ENCODE measurements at places on chromosomes 5 and 9.

GRCh38 chr5:9467199-9468059, 78.4 kb downstream of the SEMA5A start:
- DNase-seq = no peak

- DNase-seq = no peak
These were observed 100.3 kb downstream of the PJA2 start for GRCh38 chr5:109309326-109310063.

GRCh38 chr5:95631991-95632675, 12.2 kb downstream of the GPR150 start:
- peak; percentile 30 for DNase-seq

DNA sequence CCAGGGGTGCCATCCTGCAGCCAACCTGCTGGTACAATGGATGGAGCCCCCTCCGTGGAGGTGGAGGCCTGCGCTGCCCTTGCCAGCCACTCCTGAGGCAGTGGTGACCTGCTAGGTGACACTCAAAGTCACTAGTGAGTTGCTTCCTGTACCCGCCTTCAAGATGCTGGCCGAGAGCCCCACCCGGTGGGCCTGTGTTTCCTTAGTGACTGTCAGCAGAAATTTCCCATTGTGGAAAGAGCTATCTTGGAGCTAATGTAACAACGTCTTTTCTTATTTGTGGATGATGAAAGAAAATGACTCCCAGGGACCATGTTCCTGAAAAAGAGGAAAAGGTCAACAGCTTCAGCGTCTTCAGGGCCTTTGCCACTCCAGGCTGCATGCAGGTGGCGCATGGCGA, 117.0 kb upstream of the BOD1 start:
- DNase-seq = no peak

DNA sequence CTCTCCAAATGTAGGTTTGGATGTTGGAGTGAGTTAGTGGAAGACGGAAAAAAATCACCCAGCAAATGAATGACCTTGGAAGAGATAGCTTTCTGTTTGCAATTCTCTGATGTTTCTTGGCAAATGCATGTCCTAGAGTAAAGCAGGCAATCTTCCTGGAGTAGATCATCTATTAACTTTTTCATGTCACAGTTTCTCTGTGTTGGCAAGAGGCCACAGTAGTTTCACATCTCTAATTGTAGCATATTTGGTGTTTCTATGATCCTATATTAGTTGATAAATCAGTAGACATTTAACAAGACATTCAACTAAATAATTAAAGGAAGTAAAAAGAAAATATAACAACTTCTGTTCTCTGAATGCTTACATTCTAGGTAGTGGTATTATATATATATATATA, 138.2 kb upstream of the MINAR2 start:
- no peak for DNase-seq

DNA sequence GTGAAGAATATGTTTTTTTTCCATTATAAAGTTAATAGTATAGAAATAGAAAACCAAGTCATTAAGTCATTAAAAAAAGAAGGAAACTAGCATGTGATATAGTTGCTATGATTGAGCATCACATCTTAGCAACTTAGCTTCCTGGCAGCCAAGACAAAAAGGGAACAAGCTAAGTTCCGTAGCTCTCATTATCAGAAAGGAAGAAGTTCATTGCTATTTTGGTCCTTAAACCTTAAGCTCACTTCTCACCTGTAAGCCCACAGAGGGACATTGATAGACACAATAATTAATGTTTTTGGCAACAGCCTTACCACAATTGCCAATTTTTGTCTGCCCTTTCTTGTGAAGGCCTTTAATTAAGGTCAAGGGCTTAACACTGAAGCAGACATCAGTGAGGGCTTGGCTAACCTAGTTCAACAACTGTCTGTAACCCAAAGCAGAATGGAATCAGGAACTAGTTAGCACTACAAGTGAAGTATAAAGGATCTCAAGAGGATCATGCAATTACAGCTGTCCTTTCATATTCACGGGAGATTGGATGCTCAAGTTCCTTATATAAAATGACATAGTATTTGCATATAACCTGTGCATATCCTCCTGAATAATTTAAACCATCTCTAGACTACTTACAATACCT, 24.0 kb upstream of the KLF4 start:
- no peak for DNase-seq

- no peak for DNase-seq
These were observed 203.0 kb downstream of the ATPSCKMT start for GRCh38 chr5:10046676-10047075.

GRCh38 chr5:14011089-14012020, 66.9 kb upstream of the DNAH5 start:
- peak; percentile 96 for DNase-seq

DNA sequence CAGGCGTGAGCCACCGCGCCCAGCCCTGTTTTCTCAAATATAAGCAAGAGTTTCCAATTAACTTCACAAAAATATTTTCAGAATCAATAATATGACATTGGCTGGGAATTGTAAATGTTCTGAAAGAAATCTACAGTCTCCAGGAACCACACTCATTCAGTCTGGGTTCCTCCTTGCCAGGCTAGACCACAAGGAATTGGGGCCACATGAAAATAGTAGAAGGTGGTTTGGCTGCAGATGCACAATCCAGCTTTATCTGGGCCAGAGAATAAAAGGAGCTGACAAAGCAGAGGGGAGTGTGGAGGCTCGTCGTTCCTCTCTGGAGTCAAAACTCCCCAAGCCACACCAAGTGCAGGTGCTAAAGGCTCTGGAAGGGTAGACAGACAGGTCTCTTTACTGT, 92.0 kb upstream of the OSMR start:
- DNase-seq = no peak

GRCh38 chr5:178339272-178339671, 106.7 kb upstream of the PHYKPL start:
- no peak for DNase-seq

DNA sequence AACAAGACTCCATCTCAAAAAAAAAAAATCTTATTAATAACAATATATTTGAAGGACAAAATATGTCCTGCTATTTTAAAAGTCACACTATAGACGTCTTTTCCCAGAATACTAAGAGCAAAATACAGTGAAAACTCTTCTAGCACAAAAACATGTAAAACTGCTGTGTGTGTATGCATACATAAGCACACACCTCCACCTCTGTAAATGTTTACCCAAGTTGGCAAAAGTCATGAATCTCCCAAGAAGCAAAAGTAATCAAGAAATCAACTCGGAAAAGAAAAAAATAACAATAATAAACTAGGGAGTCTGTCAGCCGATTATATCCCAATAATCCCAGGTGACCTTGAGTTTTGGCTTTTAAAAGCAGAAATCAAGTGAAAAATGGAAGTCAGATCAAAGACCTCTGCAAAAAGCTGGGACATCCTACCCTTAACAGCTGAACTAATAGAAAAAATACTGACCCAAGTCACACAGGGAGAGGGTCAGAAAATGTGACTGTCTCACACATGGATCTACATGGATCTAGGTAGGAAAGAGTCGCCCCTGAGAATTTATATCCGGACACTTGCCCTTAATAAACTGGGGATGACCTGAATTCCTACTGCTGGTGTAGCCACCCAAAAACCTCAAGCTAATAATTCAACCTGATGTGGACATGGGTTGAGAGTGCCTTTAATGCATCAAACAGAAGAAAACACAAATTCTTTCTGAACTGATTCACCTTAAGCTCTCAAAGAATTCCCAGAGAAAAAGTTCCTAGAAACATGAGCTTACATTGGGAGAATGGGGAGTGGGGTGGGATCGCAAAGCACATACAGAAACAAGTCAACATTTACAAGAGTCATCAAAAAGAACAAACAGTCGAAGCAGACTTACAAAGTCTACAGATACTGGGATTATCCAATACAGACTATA, 29.9 kb downstream of the LPAR1 start:
- DNase-seq = no peak

GRCh38 chr5:1167728-1168709, 33.4 kb upstream of the SLC6A19 start:
- peak; percentile 87 for DNase-seq

- DNase-seq = no peak
These were observed 4.2 kb downstream of the TXNDC15 start for GRCh38 chr5:134878403-134878802.

- no peak for DNase-seq
These were observed 1.9 kb downstream of the FBXO10 start for GRCh38 chr9:37574241-37574721.

GRCh38 chr5:112779531-112779930, 41.8 kb downstream of the APC start:
- DNase-seq = peak; percentile 18

DNA sequence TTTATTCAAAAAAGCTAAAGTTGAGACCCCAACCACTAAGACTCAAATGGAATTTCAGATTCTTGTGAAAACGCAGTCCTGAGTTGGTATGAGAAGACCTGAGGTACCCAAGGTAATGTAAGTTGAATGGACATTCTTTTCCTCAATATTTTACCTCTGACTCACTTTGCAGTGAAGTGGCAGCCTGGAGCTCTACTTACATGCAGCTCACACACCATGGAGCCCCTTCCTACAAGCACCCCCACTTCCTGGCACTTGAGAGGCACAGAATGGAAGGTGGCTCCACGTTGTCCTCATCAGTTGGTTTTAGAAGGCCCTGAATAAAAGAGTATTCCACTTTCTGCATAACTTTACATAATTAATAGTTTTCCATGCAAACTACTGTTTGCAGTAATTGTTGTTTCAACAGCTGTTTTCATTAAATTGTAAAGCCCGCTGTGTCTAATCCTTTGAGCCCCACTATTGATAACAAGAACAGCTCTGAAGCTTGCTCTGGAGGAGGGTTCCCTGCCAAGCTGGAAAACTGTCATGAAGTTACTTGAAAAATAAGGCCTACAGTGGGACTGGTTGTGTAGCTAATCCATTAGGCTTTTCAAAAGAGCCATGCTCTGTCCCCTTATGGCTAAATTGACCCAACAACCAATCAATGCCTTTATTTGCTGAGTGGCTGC, 102.2 kb upstream of the SPATA31D4 start:
- no peak for DNase-seq

- no peak for DNase-seq
These were observed 42.4 kb upstream of the AIF1L start for GRCh38 chr9:131053896-131054295.

- no peak for DNase-seq
These were observed 19.5 kb upstream of the B4GALT1 start for GRCh38 chr9:33186457-33187168.

- no peak for DNase-seq
These were observed 54.3 kb downstream of the MEGF10 start for GRCh38 chr5:127344931-127345330.

DNA sequence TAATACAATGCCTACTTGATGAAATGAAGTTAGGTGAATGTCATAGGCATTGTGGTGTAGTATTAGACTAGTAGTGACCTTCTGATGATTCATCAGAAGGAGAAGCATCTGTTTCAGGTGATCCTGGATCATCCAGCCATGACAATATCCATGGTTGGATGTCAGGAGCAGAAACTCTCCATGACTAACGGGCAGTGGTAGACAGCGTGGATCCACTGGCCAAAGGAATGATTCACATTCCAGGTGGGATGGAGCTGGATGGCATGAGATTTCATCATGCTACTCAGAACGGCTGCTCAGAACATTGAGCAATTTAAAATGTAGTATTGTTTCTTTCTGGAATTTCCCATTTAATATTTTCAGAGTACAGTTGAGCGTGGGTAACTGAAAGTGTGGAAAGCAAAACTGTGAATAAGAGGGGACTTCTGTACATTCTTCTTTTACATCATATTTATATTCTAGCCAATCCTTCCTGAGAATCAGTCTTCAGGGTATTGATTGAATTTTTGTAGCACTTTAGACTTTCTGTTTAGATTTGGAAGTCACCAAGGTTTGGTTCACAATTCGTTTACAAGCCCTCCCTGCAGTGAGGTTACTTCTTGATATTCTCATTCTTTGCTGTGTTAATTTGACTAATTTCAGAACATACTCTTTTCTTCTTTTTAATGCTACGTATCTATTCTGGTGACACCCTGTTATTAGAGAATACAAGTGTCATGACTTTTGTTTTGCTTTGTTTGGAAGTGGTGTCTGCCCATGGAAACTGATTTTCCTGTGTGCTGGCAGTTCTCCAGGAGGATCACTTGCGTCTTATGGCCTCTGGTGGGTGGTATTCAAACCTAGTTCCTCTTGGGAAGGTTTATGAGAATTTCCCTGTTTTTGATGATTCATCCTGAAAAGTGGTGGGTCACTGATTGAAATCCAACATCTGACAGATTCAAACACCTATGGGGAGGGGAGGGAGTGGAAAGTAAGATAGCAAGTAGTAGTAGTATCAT, 12.2 kb upstream of the CLINT1 start:
- peak; percentile 39 for DNase-seq

GRCh38 chr5:121164632-121165031, 687.0 kb upstream of the FTMT start:
- DNase-seq = no peak

DNA sequence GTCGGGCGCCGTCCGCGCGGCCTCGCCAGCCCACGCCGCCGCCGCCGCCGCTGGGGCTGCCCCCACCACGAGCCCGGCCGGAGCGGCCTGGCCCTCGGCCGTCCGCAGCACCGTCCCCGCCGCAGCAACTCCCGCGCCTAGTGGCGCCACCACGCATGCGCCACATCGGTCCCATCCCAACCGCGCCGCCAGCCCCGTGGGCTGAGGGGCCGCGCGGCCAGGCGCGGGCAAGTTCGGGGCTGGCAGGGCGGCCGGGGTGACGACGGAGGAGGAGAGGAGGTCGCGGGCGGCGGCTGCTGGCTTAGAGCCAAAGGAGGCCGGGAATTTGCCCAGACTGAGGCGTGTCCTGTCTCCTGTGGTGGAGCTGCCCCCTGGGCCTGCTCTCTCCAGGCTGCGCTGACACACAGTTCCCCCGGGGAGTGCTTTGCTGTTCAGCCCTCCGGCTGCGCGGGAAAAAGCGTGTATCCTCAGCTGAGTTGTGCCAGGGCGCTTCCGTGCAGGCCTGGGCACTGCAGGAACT, at the start of gene TUSC1:
Gene TUSC1 (minus strand): TSS at position 298 of the 520 bp plus-strand sequence. CDS start 132 bp downstream, at position 166.
- DNase-seq = peak; percentile 93

- no peak for DNase-seq
These were observed 15.9 kb upstream of the SLC2A6 start for GRCh38 chr9:133494636-133495326.

DNA sequence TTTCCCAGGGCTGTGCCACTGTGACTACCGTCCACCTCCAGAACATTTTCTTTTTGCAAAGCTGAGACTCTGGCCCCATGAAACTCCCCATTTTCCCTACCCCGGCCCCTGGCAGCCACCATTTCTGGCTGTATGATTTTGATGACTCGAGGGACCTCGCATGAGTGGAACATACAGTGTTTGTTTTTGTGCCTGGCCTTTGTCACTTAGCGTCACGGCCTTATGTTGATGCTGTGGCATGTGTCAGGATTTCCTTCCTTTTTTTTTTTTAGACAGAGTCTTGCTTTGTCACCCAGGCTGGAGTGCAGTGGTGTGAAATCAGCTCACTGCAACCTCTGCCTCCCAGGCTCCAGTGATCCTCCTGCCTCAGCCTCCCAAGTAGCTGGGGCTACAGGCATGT, 42.7 kb downstream of the ASS1 start:
- no peak for DNase-seq

DNA sequence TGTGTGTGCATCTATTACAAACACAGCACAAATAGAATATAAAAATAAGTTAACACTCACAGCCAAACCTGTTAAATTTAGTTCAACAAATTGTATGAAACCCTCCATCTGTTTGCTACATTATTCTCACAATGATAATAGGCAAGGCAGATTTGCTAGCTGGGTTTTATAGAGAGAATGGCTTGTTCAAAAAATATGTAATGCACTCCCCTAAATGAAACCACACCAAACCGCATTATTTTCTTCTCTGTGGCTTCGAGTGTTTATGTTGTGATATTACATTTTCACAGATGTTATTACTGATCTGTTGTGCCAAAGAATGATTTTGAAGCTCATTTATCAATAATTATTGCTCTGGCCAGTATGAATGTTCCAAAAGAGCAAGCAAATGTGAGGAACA, 92.9 kb downstream of the SPATA31D1 start:
- DNase-seq = no peak
